Pulmonary artery endothelial cell (primary cell): ENCODE measurements at places on chromosomes 16 and 17. TPM values are rescaled to one million over a fixed set of nuclear protein-coding genes. Genes with fewer than 3 reads are reported as not detected.
A peak's percentile ranks its signal among the peaks of the same experiment; 100 is the strongest.

The GAS2L2 gene
- total RNA-seq, result not detected in 2 replicates

DNA sequence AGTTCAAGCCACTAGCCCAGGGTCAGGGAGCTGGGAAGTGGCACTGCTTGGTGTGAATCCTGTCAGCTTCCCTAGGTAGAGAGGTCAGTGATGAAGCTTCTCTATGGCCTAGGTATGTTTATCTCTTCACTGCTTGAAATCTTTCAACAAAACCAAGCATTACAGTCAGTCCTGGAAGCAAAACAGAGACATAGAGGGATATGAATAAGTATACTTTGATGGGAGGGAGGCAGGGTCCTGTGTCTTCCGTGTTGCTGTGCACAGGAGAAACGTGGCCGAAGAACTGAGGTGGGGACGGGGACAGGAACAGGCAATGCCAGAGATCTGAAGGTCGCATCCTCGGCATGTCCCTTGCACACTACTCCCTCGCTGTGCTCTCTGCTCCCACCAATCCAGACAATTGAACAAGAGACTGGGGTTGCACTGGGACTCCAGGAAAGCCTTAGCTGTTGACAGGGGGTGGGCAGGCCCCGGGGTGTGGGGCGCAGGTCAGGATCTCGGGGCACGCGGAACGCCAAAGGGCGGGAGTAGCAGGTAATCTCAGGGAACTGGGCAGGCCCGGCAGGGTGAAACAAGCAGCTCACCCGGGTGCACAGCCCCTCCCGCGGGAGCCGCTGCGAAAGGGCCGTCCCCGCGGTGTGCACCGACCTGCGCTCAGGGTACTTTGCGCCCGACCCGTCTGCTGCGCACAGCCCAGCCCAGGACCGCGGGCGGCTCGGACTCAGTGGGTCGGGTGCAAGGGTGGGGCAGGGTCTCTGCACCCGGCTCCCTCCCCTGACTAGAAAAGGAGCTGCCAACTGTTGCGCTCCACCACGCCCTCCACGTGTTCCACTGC lies at the start of gene MT1H:
Gene MT1H (plus strand): TSS at position 810 of the 835 bp plus-strand sequence. CDS start 71 bp downstream, outside the sequence.
- DNase-seq, result no peak

The C16orf54 gene
- total RNA-seq, result not detected in 2 replicates

DNA sequence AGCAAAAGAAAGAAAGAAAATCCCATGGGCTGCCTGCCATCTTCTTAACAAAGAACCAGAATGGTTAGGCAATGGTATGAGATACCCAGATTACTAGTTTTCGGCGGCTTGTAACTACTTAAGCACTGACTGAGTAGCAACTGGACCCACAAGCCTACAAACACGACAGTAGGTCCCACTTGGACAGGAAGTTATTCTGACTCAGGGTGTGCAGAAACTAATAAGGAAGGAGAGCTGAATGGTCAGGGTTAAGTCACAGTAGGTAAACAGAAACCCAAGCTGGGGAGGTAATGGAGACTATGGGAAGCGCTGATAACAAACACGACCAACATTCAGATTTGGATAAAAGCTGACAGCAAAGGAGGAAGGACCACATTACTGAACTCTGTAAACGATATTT lies 10.4 kb upstream of the HLF start:
- DNase-seq, result no peak

The KRTAP17-1 gene
- total RNA-seq, result not detected in 2 replicates

GRCh38 chr17:36188891-36189306 lies 7.7 kb downstream of the CCL3L1 start:
- DNase-seq, result no peak

DNA sequence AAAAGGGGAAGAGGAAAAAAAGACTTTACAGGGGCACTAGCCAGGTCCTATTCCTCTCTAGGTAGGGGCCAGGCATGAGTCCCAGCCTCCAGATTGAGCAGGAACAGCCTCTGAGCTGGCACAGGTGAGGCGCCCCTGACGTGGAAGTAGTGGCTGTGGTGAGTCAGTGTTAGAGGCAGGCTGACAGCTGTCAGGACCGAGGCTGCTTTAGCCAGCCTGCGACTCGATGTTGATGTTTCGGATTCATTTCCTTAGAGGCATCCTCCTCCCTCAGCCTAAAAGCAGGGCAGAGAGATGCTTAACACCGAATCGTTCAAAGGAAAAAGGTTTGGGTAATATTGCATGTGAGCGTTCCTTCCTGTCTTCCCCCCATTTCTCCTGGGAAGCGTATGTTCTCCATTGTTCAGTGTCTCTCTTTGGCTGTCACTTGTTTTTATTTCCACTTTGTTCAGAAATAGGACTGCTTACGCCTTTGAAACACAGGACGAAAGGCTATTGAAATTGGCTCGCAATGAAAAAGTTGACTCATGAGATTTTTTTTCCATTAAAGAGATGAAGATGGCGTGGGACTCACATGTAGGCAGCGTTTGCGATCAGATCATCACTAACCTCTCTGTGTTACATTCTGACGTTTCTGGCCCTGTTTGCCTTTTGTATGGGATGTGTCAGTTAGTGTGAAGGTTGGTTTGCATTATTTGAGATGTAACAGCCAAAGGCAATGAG lies 1.3 kb downstream of the KIAA0513 start:
- no peak for DNase-seq

The ZNF771 gene
- total RNA-seq, result 7.9 and 8.4 TPM in 2 replicates

- no peak for DNase-seq
Measured at GRCh38 chr17:60526726-60527125, 684 bp upstream of the APPBP2 start.

DNA sequence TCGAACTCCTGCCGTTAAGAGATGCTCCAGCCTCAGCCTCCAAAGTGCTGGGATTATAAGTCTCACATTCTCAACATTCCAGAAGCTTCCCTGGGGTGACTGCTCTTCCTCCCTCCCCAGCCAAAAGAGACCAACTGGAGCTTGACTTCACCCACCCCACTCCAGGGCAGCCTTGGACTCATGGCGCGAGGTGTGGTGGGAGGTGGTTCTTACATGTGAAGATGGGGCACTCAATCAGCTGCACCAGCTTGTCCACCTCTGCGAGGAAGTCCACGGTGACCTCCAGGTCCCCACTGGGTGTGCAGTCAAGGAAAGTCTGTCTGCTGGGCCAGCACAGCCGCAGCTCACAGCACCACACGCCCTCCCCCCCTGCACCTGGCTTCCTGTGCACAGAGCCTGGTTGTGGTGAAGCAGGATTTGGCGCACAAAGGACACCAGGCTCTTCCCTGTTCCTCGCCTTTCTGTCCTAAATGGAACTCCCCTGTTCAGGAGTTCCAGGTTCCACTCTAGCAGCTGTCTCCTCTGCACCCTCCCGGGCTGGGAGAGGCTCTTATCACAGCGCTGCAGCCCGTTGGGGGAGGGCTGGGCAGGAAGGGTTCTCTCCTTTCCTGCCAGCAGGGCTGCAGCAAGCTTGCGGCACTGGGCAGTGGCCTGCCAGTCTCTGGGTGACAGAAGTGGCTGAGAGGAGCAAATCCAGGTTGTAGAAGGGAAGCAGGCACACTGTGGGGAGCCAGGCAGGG lies 9.6 kb upstream of the MTSS2 start:
- DNase-seq, result peak; percentile 51

DNA sequence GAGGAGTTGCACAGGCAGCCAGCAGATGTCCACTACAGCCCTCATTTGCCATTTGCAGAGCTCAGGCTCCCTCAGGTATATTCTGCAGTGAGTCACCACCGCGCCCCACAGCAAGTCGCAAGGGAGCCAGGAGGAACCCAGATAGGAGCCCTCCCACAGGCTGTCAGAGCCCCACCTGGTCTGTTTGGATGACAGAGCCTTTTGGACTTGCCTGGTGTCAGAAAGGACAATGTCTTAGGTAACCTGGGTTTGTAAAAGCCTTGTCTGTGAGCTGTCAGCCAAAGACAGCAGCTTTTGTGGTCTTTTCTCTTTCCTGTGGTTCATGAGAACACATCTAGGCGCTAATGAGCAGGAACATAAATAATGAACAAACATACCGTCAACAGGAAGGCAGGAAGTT lies 70.9 kb downstream of the GNAO1 start:
- no peak for DNase-seq

The ARHGDIG gene
- 1.5 and 12.3 TPM in 2 replicates for total RNA-seq

DNA sequence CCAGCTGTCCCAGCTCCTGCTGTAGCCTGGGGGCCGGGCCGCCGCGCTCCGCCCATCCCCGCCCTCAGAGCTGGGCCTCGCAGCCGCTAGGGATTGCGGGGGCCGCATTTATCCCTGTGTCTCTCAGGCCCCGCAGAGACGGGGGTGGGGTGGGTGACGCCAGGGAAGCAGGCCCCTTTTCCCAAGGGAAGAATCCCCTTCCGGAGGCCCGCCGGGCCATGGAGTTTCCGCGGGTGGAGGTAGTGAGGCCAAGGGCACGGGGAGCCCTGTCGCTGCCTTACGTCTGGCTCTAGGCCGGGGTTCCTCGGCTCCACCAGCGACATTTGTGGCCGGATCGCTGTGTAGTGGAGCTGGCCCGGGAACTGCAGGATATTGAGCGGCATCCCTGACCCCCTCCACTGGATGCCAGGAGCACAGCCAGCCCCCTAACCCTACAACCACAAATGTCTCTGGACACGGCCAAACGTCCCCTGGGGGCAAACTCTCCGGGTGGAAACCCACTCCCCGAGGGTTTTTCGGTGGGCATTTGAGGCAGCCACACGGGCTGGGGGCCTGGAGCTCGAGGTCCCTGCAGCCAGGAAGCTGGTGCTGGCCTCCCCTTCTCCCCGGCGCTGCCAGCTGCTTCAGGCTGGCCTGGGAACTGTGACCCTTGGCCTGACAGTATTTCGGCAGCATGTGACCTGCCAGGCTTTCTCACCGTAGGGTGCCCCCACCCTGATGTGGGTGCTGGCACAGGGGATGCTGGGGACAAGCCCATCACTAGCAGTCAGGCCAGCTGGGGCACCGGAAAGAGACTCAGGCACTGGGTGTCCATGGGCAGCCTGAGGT lies 12.0 kb upstream of the CD300A start:
- DNase-seq, result peak; percentile 19

- no peak for DNase-seq
Measured at GRCh38 chr16:13312063-13312462, 410.7 kb downstream of the SHISA9 start.

- no peak for DNase-seq
Measured at GRCh38 chr17:17763734-17764133, 73.1 kb downstream of the SREBF1 start.

The CCDC200 gene
- total RNA-seq, result not detected in 2 replicates

DNA sequence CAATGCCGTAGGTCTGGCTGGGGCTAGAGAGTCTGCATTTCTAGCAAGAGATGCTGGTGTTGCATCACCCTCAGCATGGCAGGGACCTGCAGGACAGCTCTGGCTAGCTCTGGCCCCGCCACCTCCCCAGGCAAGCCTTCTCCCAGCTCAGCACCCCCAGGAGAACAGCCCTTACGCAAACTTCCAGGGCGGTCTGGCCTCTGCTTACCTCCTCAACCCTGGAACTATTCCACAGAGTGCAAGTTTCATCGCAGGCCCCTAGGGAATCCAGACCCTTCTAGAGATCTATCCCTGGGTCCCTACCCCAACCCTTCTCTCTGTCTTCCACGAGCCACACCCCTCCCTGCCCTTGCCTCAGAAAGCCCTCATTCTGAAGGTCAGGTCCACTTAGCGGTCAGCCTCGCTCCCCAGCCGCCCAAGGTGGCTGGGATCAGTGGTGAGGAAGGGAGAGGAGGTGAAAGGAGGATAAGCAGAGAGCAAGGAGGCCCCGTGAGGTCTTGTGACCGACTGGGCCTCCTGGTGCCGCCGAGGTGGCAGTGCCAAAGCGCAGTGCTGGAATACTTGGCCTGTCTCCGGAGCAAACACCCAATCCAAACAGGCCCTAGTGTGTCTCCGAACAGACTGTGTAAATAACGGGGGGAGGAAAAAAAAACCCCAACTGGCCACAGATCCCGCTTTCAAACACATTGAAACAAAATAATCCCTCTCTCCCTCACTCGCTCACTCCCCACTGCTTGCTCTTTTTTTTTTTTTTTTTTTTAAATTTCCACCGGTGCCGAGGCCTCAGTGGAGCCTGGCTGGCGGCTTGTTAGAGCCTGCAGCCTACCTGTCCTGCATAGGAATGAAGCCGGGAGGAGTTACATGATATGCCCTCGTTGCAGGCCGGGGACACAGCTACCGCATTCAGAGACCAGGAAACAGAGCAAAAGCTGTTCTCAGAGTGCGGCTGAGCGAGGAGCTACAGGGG lies 380.9 kb downstream of the SOX9 start:
- no peak for DNase-seq

GRCh38 chr16:19717314-19717713 lies 713 bp downstream of the KNOP1 start:
- no peak for DNase-seq

DNA sequence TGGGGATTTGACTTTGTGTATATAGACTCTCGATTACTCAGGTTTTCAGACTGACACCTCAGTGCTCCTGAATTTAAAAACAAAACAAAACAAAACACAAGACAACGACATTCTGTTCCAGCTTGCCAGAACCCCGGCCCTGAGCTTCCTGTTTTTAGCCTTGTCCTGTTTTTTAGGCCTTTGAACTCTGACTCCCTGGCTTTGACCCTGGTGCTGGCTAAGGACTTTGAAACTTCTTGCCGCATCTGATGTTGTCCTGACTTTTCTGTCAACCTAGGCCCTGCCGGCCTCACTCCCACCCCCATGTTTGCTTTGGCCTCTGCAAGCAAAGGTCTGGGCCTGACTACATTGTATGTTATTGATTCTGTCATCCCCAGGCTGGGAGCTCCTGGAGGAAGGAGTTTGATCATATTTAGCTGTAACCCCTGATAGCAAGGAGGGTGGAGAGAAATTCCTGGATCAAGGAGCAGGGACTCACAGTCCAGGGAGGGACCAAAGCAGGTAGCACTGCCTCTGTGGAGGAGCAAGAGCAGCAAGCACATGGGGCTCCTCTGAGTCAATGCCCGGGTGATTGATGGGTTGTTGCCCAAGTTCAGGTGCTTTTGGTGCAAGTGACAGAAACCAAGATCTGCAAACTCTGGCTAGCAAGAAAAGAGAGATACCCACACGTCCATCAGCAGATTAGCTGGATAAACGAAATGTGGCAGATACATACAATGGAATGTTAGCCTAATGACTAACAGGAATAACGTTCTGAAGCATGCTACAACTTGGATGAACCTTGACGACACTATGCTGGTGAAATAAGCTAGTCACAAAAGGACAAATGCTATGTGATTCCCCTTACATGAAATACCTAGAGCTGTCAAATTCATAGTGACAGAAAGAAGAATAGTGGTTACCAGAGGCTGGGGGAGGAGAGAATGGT lies 7.7 kb downstream of the CCL16 start:
- DNase-seq, result no peak

The CCP110 gene
- total RNA-seq, result 11.3 and 22.9 TPM in 2 replicates

DNA sequence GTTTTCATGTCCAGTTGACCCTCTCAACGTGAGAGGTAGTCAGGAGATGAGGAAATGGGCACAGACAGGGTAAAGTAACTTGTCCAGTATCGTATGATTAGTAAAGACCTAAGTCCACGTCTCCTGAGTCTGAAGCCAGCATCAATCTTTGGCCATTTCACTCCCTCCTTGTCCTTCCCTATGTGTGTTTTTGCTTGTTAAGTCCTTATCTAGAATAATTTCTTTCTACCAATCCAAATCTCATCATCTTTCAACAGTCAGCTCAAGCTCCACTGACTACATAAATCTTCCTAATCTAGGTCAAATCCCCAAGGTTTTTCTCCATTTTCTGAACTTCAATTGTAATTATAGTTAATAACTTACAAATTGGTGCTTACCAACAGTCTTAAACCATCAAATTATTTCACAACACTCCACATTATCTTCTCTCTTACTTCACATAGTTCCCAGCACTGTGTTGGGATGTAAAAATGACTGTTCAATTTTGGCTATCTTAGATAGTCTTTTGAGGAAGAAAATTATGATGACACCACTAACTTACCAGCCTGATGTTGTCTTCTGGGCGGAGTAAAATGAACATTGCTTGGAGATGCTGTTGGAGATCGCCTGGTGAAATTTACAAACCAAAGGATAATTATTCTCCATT lies 72.3 kb upstream of the CORO6 start:
- no peak for DNase-seq

GRCh38 chr16:57727610-57728009 lies 8.0 kb upstream of the KATNB1 start:
- no peak for DNase-seq

The CCL17 gene
- total RNA-seq, result not detected in 2 replicates
